RWPE1 (cell line): ENCODE measurements at places on chromosomes 3 and 15.

GRCh38 chr15:38504680-38505467 is 50.9 kb downstream of the FAM98B start:
- no peak for DNase-seq

DNA sequence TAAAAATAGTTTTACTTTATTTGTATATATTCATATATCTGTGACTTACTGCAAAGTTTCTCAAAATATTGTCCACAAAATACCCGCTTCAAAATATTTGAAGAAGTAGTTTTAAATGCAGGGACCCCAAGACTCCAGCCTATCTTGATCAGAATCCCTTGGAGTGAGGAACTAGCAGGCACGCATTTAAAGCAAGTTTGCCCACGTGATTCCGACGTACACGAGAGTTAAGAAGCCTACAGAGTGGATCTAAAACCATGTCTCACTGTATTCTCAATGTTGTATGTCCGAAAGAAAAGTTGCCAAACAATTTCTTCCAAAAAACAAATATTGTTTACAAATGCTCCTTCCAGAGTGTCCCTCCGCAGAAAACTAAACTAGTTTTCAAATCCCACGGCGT is 1.7 kb downstream of the GABRB3 start:
- no peak for DNase-seq

DNA sequence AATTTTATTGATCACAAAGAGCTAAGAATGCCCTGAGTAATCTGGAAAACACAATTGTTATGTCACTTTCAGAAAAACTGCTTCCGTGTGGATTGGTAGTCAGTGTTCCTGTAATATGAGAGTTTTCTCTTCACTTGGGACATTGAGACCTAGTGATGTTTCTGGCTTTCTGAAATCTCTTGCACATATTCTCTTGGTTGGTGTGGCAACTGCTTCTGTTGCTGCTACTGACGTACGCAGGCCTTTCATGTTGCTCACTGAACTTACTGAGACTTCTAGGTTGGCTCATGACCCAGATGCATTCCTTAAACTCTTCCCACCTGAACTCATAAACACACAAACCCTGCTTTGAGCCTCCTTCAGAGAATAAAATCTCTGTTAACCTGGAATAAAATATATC is 175.0 kb upstream of the PFN2 start:
- no peak for DNase-seq

DNA sequence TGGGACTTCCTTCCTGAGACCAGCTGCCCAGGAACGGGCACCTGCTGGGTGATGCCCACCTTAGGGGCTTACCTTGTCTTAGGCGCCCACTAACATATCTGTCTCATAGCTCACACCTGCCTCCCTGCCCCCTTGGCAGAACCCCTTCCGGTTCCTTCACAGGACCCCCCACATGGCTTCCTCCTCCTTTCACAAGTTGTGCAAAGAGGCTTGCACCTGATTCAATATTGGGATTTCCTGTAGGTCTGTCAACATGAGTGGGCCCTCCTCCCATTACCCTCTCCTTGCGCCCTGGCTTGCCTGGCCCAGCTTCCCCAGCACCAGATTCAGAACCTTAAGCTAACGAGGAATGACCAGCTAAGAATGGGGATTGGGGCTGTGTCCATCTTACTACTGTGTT is 633 bp downstream of the THPO start:
- DNase-seq, result no peak

- DNase-seq, result no peak
These were observed 32.0 kb upstream of the CCDC80 start for GRCh38 chr3:112672716-112673541.

DNA sequence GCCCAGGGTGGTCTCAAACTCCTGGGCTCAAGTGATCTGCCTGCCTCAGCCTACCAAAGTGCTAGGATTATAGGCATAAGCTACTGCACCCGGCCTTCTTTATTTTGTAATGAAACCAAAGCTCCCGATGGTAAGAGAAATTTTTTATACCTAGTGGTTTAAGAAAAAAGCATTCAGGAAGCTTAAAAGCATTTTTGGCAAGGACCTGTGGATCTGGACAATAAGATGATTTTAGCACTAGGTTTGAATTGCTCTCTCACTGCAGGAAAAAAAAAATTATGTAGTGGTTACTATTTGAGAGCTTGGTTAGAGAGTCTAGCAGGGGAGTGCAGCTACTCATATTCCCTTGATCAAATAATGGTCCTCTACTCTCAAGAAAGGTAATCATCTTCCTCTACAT is 64.9 kb upstream of the PIK3R4 start:
- no peak for DNase-seq
